GM03348 (cell line): ENCODE measurements at places on chromosomes 7 and 10.

- DNase-seq = no peak
Observed at GRCh38 chr10:132499367-132499685, 38.3 kb upstream of the INPP5A start.

DNA sequence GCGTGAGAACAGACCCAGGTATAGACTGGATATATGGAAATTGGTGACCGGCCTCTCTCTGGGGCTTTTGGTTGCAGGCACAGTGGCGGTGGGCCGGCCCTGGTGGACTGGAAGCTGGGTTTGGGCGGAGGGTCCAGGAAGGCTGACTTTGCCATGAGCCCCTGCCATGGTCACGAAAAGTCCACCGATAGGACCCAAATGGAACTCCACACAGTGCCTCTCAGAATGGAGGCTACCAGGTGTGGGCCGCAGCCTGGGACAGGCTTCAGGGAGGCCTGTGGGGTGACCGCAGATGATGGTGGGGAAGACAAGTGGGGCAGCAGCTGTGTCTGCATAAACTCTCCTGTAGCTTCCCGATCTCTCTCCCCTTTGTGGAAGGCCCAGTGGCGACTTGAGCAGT, 123.2 kb downstream of the DNAJB6 start:
- DNase-seq = no peak

- DNase-seq = no peak
Observed at GRCh38 chr10:34080485-34081346, 734.4 kb downstream of the PARD3 start.

DNA sequence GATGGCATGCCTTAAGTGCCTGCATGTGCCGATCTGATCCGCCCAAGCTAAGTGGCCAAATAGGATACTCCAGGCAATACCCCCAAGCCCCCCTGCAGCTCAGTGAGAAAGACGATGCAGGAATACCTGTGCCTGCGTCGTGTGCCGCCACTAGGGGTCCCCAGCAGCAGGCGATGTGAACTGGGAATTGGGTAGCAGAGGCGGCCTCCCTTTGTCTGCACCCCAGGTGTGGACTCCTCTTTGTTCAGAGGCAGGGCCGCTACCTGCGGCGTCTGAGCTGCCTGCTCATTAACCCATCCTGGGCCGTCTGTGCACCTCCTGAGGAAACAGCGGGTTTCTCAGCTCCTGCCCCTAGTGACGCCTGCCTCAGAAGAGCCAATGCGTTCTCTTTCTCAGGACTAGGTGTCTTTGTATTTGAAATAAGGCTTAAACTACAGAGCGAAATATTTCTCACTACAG, 4.8 kb upstream of the CHN2 start:
- DNase-seq = peak; percentile 72

- no peak for DNase-seq
Observed at GRCh38 chr10:68218786-68219185, 13.1 kb downstream of the ATOH7 start.

DNA sequence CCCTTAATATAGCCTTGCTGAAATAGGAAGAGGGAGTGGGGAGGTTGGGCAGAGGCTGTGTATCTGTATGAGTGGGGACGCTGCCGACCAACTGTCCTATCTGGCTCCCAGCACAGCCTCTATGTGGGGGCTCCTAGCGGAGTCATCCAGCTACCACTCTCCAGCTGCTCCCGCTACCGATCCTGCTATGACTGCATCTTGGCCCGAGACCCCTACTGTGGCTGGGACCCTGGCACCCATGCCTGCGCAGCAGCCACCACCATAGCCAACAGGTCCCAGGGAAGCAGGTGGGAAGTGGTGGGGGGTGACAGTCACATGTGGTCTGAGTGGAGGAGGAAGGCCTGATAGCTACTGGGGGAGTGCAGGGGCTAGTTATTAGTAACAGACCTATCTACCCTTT, 6.6 kb downstream of the MRPL43 start:
- DNase-seq = no peak

DNA sequence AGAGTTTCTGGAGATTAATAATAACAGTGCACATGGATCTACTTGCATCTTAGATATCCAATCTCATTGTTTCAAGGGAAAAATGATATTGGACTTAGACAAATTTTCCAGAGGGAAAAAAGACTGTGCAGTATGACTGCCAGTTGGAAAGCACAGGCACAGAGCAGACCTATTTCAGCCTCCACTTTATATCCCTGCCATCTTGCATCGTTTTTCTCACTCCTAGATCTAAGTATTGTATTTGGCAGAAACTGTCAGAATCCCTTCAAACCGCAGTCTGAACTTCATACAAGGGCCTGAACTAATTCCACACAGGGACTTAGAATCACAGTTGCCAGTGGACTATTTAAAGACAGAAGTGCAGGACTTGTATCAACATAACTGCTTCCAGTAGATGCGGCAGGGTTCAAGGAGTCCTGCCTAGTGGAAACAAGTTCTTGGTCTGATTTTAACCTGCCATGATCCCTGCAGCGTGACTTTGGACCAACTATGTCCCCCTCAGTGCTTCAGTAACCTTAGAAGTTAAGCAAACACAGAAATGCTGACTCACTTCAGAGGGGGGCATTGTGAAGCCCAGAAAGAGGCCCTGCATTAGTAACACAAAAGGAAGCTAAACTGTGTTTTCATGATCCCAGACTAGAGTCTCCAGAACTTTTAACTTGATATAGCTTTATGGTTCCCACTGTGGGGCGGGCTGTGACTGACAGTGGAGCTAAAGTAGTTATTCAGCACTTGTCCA, 95.7 kb upstream of the PALS2 start:
- DNase-seq = peak; percentile 64

DNA sequence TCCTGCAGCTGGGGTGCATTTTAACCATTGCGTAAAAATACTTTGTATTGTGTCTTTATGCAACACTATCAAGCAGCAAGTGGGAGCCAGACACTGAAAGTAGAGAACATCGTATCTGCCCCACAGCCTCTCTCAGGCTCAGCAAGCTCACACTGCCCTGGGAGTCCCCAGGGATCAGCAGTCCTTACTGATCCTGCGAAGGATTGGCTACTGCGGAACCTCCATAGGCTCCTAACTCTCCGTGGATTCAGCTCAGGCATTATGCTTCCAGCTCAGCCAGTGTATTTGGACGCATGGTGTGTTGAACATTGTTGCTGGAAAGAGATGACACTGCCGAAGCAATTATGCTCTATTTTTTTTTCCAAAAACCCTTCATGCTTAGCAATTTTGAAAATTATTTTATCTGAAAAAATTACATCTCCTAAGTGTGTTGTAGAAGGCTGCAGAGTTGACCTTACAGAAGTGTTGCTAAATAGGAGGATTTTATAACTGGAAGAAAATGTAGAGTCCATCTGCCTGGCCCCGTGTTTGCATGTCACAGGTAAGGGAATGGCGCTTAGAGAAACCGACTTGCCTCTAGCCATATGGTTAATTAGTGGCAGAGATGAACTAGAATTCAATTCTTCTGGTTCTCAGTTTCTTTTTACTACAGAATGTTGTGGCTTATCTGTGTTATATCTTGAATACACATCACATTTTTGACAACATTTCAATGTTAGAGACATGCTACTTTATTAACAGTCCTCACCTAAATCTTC, 276.4 kb upstream of the COBL start:
- DNase-seq = no peak

DNA sequence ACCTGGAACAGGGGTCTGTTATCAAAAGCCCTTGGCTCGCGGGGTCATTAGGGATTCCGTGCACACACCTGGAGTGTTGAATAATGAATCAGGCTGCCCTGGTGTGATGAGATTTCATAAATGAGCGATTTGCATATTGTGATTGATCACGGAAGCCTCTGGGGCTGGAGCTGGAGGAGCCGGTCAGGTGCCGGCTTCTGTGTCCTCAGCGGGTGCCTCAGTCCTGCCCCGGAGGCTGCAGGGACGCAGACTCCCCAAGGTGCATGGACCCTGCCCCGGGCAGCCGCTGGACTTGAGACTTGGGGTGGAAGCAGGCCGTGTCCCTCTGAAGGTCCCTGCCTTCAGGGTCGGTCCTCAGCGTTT, 47.9 kb upstream of the ADGRA1 start:
- DNase-seq = no peak

DNA sequence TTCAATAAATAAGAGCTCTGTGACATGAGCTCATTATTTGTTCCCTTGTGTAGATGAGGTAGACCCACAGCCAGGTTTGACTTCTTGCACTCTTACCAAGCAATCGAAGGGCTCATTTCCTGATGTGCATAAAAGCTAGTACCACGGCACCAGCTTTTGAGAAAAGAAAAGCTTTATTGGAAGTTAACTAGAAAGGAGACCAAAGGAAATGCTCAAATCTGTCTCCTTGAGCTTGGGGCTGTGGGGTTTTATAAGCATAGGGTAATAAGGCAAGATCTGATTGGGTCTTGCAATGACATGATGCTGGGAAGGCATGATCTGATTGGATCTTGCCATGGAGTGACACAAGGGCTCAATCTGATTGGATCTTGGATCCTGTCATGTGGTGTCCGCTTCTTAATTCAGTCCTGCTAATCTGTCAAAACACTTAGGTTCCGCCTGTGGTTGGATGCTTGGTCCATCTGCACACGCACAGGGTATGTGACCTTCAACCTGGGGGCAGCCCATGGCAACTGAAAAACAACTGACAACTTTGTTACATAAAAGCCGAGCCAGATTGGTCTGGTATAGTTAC, 47.8 kb upstream of the FRMD4A start:
- no peak for DNase-seq

DNA sequence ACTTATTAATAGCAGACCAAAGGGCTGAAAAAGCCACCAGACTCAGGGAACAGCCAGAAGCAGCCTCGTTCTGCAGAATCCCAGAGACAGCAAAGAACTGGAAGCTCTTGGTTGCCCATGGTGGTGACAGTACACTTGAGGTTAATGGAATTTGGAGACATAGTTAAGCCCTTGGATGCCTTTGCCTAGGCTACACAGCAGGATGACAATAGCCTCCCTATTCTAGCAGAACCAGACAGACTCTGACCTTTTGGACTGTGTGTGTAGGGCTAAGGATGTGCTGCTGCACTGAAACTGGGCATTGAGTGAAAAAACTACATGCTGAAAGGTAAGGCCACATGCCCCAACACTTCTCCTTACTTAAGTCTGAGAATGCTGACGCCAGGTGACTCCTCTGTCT, 22.7 kb downstream of the OTUD1 start:
- DNase-seq = no peak

- no peak for DNase-seq
Observed at GRCh38 chr10:116985611-116986010, 19.4 kb downstream of the SHTN1 start.

GRCh38 chr10:1516492-1517165, 220.7 kb downstream of the ADARB2 start:
- DNase-seq = no peak

- no peak for DNase-seq
Observed at GRCh38 chr10:124119946-124120345, 26.5 kb upstream of the CHST15 start.

DNA sequence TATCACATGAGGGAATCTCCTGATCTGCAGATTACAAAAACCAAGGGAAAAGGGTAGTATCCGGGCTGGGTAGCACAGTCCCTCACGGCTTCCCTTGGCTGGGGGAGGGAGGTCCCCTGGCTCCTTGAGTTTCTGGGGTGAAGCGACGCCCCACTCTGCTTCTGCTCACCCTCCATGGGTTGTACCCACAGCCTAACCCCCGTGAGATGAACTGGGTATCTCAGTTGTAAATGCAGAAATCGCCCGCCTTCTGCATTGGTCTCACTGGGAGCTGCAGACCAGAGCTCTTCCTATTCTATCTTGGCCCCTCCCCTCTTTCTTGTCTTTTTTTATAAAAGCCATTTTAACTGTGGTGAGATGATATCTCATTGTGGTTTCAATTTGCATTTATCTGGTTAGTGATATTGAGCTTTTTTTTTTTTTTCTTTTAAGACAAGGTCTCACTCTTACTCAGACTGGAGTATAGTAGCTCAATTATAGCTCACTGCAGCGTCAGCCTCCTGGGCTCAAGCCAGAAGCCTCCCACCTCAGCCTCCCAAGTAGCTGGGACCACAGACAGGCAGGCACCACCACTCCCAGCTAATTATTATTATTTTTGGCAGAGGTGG, 87.8 kb downstream of the ABCC2 start:
- no peak for DNase-seq

GRCh38 chr10:122301055-122301810, 30.1 kb downstream of the BTBD16 start:
- peak; percentile 79 for DNase-seq

- no peak for DNase-seq
Observed at GRCh38 chr10:77602913-77603533, 34.6 kb downstream of the KCNMA1 start.

- no peak for DNase-seq
Observed at GRCh38 chr10:110546499-110547110, 20.9 kb upstream of the SMC3 start.

DNA sequence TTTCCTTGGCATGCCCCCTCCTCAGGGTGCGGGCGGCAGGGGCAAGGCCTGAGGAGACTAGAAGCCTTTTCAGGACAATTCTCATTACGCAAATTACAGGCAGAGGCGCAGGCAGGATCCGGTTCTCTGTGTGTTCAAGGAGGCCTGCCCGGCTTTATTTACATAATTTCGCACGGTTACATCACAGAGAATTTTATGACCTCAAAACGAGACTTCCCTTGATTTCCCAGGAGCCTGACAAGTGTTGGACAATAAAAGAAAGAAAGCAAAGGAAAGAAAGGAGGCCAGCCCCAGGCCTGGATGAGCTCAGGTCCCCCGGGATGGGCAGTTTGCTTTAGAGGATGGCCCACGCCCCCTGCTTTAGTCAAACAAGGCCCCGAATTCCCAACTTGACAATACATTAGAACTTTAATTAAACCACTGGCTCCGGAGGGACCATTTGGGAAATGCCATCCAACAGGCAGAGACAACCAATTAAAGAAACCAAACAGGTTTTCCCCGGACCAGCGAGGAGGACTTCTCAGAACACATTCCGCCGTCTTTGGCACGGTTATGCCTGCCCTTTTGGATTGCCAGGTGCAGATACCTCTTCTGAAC, 2.9 kb downstream of the MNX1 start:
- no peak for DNase-seq

- no peak for DNase-seq
Observed at GRCh38 chr10:124381011-124381611, 37.6 kb downstream of the OAT start.

GRCh38 chr7:149467321-149467859, 6.5 kb upstream of the ZNF777 start:
- no peak for DNase-seq

- peak; percentile 47 for DNase-seq
Observed at GRCh38 chr10:132446661-132447445, 49.9 kb downstream of the PWWP2B start.

DNA sequence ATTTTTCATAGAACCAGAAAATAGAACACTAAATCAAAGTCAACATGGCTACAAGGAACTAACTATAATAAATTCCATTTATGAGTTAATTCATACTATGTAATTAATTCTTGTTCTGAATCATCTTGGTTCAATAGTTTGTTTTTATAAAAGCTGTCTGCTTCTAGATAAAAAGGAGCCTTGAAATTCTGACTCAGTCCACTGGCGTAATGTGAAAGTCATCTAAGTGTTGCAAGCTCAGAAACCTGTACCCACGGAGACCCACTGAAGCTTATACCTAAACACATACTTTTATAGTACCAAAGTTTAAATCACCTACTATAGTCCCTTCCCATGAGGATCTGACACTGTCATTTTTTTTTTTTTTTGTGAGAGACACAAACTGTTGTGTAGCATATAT, 489.4 kb downstream of the SEMA3D start:
- DNase-seq = peak; percentile 49
